ENCODE measurements at places on chromosomes 2 and 18. TPM values are rescaled to one million over a fixed set of nuclear protein-coding genes. Genes with fewer than 3 reads are reported as not detected.

The MROH2A gene
- total RNA-seq, result 0.83 TPM

The IGFBP5 gene
- total RNA-seq, result 68.9 TPM

- H3K27ac ChIP-seq, result peak overlapping the region; percentile 56
- no peaks in the 10 kb centered on the region for H3K27me3 ChIP-seq
- no peak overlapping the region for H3K4me3 ChIP-seq
- DNase-seq, result no peak
Observed at GRCh38 chr2:173092844-173093402, 17.3 kb downstream of the MAP3K20 start.

GRCh38 chr2:165624470-165624800 is 154.9 kb downstream of the CSRNP3 start:
- no peaks in the 10 kb centered on the region for H3K27me3 ChIP-seq
- no peaks in the 10 kb centered on the region for H3K36me3 ChIP-seq
- H3K27ac ChIP-seq, result no peak overlapping the region
- H3K4me1 ChIP-seq, result no peaks in the 10 kb centered on the region
- no peak for DNase-seq
- H3K4me3 ChIP-seq, result no peak overlapping the region

- no peak for DNase-seq
- no peak overlapping the region for H3K27ac ChIP-seq
- H3K27me3 ChIP-seq, result no peaks in the 10 kb centered on the region
- H3K4me3 ChIP-seq, result no peak overlapping the region
Observed at GRCh38 chr2:177030451-177031105, 182.0 kb upstream of the HNRNPA3 start.

- H3K4me1 ChIP-seq, result no peaks in the 10 kb centered on the region
- no peak overlapping the region for H3K27ac ChIP-seq
- no peak overlapping the region for H3K4me3 ChIP-seq
- H3K36me3 ChIP-seq, result no peaks in the 10 kb centered on the region
- no peaks in the 10 kb centered on the region for H3K27me3 ChIP-seq
Observed at GRCh38 chr2:8058652-8059051, 623.2 kb upstream of the ID2 start.

- peaks cover 16% of the 10 kb centered on the region for H3K4me1 ChIP-seq
- no peaks in the 10 kb centered on the region for H3K36me3 ChIP-seq
- H3K27me3 ChIP-seq, result no peaks in the 10 kb centered on the region
- no peak overlapping the region for H3K27ac ChIP-seq
- DNase-seq, result no peak
Observed at GRCh38 chr2:37379881-37380296, 35.5 kb downstream of the QPCT start.

Measured in esophagus squamous epithelium (tissue), 5 donors.